ENCODE measurements at places on chromosomes 12 and 14.
A peak's percentile ranks its signal among the peaks of the same experiment; 100 is the strongest.

- DNase-seq = no peak
Measured at GRCh38 chr12:106845902-106846301, 71.4 kb downstream of the RIC8B start.

GRCh38 chr14:68692216-68692615, 100.7 kb downstream of the ZFP36L1 start:
- DNase-seq = no peak

DNA sequence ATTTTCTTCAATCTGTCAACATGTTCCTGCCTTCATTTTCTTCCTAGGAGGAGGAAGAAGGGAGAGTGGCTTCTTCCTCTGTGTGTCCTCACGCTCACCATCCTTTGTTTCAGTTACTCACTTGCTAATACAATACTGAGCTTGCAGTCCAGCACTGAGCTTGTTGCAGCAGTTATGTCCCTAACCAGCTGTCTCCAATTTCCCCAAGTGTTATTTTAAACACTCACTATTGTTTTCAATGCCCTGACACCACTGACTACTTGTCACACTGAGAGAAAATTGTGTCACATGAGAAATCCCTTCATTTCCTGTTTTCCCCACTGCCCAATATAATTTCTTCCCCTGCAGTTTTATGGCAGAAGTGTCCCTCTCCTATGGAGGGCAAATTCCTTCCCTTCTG, 53.4 kb downstream of the HSD17B6 start:
- DNase-seq = no peak

DNA sequence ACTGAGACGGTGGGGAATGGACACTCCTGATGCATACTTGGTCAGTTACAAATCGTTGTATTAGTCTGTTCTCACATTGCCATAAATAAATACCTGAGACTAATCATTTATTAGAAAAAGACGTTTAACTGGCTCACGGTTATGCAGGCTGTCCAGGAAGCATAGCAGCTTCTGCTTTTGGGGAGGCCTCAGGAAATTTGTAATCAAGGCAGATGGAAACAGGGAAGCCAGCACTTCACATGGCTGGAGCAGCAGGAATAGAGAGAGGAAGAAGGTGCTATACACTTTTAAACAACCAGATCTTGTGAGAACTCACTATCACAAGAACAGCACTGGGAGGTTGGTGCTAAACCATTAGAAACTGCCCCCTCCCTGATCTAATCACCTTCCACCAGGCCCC, 418.2 kb downstream of the FLRT2 start:
- no peak for DNase-seq

DNA sequence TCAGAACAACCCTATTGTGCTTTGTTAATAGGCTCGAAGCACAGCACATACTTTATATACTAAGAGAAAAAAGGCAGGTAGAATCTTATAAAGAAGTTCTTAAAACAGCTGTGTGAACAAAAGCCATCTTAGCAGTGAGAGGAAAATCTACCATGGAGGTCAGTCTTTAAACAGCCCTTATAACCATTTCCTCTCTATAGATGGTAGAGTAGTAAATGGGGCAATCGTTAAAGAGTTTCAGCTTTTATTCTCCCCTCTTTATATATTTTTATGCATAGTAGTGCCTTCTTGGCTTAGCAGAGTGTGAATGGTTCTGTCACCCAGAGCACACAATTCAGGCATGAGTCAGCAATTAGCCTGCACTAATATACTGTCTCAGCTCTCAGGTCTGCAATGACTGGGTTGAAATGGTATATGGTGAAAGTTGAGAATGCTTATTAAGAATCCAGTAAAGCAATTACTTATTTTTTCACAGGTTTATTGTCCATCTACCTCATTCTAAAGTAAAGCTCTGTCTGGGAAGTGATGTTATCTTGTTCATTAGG, 305.0 kb downstream of the NELL2 start:
- DNase-seq = no peak

GRCh38 chr12:169528-170370, 44.2 kb downstream of the SLC6A12 start:
- DNase-seq = no peak

DNA sequence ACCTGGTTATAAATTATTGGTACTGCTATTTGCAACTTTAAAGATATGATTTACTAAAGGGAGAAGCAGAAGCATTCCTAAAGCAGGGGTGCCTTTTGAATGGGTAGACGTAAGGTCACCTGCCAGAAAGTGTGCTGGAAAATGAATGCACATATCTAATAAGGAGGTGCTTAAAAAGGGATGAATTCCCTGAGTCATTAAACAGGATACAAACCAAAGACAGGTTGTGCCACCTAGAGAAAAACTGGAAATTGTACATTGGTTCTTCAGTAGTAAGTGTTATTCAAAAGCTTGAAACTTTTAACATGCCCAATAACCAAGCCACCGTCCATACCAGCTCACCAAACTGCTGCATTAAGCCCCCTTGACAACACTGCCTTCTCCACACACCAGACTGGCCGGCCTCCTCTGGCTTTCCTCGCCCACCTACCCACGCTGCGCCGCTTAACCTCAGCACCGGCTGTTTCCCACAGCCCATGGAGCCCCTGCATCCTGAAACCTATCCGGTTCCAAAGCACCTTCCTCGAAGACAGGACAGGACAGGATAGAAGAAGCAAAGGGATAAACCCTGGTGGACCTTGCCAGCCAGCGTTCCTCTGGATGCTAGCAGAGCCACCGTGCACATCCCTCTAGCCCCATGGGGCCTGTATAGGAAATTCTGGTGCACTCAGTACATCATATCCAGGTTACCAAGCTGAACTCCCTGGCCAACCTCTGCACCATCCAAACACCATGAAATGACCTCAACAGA, 201.5 kb upstream of the CAND1 start:
- no peak for DNase-seq

GRCh38 chr12:108268397-108268796, 70.7 kb downstream of the CMKLR1 start:
- DNase-seq = no peak

DNA sequence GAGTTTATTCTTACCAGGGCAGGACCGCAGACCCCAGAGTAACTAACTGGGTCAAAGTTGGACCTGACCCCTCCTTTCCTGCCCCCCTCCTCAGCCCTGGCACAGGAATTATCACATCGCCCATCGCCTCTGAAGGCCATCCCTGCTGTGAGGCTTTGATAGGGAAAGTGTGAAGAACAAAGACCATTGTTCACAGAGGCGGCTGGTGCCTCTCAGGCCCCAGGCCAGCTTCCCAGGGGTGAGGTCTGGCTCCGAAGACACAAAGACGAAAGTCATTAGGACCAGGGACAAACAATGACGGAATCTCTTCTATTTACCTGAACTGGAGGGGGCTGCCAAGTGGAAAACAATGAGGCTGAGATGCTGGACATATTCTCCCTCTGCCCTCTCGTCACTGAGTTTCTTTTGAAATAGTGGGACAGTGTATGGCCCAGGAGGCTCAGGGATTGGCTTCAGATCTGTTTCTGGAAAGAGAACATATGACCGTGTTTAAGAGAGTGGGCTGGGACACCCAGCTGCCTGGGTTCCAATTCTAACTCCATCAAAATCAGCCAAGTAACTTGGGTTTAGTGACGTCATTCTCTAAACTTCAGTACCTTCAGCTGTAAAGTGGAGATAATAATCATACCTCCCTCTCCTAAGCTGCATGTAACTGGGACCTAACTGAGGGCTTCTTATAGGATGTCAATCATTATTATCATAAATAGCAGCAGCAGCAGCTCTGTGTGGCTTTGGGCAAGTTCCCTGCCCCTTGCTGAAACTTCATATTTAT, 769.4 kb downstream of the MED13L start:
- no peak for DNase-seq

DNA sequence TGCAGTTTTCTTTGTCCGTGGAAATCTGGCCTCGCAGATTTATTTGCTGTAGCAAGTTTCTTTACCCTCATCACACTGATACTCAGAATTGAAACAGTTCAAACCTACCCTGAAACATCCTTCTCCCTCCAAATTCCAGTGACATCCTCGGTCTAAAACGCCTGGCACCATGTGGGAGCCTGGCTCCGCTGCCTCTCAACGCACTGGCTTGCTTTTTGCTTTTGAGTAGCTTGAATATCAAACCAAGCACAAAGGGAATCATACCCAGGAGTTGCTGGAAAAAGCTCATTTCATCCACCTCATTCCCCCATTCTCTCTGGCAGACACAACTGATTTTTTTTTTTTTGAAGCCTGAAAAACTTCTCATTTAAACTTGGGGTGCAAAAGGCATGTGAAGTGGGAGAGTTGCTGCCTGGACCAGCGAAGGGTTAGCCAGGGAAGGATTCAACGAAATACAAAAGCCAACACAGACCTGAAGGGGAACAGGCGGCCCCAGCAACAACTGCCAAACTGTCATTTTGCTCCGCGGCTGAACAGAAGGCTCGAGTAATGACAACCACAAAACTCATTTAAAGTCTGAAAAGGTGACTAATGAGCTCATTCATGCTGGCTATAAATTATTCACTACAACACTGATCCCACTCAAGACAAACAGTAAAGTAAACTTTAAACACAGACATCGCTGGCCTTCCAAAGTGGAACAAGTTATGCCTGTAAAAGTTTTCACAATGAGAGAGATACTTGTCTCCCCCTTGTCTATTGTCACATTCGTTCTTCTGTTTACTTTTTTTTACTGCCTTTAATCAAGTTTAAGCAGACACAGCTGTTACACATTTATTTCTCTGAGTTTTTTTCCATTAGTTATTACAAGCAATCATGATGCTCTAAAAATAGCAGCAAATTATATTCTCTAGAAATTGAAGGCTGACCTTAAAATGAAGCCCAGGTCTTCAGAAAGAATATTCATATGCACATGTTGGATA, 12.5 kb upstream of the FOXN3 start:
- DNase-seq = peak; percentile 70

DNA sequence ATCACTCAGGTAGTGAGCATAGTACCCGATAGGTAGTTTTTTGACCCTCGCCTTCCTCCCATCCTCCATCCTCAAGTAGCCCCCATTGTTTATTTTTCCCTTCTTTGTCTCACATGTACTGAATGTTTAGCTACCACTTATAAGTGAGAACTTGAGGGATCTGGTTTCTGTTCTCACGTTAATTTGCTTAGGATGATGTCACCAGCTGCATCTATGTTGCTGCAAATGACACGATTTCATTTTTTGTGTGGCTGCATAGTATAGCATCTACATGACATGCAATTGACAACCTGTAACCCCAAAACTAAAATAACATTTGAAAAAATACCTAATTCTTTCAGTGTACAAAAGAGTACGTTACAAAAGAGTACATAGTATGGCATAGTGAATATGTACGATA, 254.0 kb upstream of the NOVA1 start:
- no peak for DNase-seq

GRCh38 chr14:66758031-66758613, 250.2 kb downstream of the GPHN start:
- DNase-seq = no peak

- no peak for DNase-seq
Measured at GRCh38 chr12:124684971-124685688, 117.7 kb upstream of the NCOR2 start.

DNA sequence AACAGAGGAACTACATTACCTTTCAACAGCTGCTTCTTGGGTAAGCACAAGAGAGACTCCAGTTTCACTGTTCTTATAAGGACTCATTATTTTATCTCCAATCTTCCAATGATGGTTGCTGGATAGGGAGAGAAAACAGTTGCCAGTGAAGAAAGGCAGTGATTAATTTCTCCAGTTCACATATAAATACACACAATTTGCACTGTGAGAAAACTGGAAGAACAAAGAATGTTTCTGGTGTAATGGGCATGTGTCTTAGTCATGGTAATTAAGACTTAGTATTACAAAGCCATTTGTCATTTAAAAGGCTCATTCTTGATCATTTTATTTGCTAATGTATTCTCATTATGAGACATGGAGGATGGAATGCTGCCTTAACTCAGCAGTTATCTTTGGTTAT, 78.0 kb upstream of the FAR2 start:
- DNase-seq = no peak

DNA sequence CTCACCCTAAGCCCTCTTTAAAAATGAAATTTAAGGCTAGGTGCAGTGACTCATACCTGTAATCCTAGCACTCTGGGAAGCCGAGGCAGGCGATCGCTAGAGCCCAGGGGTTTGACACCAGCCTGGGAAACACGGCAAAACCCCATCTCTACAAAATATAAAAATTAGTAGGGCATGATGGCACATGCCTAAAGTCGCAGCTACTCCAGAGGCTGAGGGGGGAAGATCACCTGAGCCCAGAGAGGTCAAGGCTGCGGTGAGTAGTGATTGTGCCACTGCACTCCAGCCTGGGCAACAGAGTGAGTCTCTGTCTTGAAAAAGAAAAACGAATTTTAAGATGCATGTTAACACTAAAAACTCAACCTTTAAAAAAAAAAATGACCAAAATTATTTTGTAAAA, 12.7 kb downstream of the GNPNAT1 start:
- DNase-seq = no peak

DNA sequence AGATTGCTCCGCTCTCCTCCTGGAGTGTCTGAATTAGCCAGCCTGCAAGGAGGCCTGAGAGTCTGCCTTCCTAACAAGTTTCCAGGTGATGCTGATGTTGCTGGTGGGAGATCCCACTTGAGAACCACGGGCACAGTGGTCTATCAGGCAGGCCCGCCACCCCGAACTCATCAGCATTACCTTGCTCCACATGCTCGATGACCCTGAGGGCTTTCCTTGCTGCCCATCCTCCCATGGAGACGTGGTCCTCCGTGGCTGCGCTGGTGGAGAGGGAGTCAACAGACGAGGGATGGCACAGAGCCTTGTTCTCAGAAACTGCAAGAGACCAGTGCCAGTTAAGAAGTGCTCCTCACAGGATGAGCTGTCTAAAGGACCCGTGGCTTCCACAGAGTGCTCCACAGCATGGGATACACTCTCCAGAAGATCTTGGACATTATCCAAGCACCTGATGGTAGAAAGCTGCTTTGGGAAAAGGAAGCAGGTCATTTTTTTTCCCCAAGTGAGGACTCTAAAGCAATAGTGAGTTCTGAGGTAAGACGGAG, 18.3 kb downstream of the HAL start:
- DNase-seq = no peak

DNA sequence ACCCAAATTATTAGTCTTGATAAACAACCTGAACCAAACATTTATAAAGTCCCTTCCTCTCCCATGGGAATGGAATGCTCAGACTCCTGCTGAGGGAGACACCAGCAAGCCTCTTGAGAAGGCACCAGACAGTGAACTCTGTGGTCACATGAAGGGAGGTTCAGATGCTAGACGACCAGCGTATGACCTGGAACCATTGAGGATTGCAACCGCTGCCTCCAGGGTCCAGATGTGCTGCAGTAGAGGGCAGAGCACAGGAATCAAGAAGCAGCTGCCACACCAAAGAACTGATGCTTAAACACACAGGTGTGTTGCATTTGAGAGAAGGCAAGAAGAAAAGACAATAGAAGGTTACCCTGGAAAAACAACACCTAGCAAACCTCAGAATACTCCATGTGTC, 592.4 kb downstream of the AACS start:
- DNase-seq = no peak

DNA sequence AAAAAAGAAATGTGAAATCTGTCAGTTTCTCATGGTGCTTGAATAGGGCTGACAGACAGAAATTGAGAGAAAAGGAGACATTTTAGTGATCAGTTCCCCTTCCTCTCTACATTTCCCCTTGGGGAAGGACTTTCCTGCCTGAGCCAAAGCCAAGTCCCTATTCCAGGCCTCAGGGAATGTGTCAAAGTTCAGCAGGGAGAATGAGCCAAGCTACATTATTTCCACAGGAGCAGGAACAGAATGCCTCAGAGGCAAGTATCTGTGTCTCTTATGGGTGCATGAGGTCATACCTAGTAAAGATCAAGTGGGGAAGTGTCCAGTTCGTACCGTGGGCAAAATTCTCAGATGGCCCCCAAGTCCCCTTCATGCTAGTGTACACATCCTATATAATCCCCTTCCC, 68.6 kb downstream of the IQSEC3 start:
- no peak for DNase-seq

- no peak for DNase-seq
Measured at GRCh38 chr12:122106843-122107242, 28.3 kb downstream of the MLXIP start.

GRCh38 chr14:22510527-22511110, 78.4 kb downstream of the DAD1 start:
- DNase-seq = no peak

All from activated naive CD4-positive, alpha-beta T cell treated with anti-CD3 and anti-CD28 coated beads, Interleukin-2, amount 50 U/mL, for 16 hours (primary cell).